Activated naive CD4-positive, alpha-beta T cell (primary cell): ENCODE measurements at places on chromosomes 11 and 22.

DNA sequence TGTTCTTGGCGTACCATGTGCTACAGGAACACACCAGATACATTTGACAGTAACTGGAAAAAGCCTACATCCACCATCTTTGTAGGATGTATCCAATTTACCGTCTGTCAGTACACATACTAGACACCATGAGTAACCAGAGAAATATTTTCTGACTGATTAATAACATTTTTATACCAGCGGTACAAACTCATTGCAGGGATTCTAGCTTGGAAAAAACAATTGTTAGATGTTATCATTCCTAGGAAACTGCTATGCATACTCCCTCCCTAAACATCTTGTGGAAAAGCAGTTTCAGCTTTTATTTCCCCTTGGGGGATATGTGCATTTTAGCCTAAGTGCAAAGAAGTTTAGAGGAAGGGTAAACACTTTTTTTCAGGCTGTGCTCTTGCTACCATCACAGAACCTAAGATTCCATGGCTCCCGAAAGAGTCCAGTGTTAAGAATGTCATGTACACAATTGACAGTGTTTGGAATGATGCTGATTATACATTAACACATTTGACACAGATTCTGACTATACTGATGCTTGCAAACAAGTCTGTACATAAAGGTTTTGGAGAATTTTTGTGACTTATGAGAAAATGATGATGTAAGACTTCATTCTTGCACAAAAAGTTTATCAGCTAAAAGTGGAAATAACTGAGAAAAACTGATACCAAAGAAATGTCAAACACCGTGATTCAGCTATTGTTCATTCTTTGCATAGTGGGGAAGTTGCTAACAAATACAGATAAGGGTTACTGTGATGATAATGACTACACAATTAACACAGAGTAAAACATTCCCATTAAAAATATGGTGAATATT lies 23.7 kb downstream of the NCF4 start:
- DNase-seq, result no peak

GRCh38 chr11:112279901-112280267 lies 19.2 kb upstream of the PLET1 start:
- DNase-seq, result peak; percentile 75

GRCh38 chr11:21628641-21629040 lies 564.2 kb upstream of the ANO5 start:
- no peak for DNase-seq

- no peak for DNase-seq
Observed at GRCh38 chr22:29030618-29031226, 30.9 kb downstream of the C22orf31 start.

DNA sequence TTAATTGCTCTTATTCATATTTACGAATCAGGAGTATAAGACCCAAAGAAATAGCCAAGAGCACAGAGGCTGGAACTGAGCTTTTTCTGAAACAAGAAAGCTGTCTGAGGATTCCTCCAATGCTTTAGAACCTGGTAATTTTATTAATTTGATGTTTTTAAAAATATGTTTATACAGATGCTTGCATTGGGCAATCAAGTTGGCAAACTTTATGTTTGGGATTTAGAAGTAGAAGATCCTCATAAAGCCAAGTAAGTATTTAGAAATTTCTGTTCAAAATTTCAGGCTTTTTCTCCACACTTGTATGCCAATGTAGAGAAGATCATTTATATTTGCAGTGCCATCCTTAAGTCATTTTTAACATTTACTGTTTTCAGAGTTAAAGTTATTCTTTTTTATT lies 24.3 kb upstream of the HIKESHI start:
- DNase-seq, result no peak

DNA sequence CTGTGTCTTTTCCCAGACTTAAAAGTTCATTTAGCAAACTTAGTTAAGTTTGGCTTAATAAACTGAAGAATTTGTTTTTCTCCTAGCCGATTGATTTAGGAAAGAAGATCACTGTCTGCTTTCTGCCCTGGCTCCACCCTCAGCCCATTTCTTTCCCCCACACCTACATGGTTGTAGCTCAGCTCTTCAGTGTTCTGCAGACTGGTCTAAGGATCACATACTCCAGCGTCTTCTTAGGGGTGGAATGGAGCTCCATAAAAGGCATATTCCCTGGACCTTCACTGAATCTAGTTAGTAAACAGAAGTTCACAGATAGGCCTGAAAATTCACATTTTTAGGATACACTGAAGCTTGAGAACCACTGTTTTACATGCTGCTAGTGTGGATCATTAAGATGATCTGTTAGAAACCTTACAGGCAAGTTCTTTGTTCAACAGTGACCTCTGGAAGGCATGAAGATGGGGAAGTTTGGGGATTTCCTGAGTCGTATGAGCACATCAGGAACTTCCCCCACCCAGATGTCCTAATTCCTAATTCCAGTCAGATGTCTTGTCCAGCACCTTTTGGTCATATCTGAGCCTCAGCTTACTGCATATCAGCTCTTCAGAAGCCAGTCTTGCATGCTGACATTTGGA lies 16.8 kb downstream of the PIWIL4 start:
- no peak for DNase-seq

GRCh38 chr11:9138612-9139579 lies 47.5 kb upstream of the SCUBE2 start:
- no peak for DNase-seq

- DNase-seq, result no peak
Observed at GRCh38 chr11:98053851-98054250, 966.9 kb upstream of the CNTN5 start.

DNA sequence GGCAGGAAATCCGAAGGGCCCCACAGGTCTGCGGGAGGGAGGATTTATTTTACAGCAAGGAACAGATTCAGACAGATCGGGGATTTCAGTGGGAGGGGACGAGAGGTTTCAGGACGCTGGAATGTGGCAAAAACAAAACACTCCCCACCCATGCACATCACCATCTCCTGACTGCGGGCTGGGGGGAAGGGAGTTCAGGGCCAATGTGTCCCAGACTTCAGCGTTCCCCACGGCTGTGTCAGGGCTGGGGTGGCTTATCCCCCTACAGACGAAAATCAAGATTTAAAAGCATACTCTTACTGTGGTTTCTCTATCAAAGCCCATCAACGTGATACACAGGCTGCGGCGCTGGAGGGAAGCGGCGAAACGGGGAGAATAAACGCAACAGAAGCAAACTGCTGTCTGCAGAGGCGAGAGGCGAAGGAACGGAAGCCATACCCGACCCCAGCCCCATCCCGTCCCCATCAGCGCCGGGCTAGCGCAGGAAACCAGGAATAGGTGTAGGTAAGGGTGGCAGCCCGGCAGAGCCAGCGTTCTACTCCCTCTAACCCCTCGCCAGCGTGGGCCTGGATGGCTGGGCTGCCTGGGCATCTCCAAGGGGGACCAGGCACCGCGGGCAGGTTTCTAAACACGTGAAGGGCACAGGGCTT lies 2.7 kb downstream of the TENM4 start:
- no peak for DNase-seq

GRCh38 chr22:46593211-46593681 lies 26.9 kb upstream of the GRAMD4 start:
- DNase-seq, result no peak

DNA sequence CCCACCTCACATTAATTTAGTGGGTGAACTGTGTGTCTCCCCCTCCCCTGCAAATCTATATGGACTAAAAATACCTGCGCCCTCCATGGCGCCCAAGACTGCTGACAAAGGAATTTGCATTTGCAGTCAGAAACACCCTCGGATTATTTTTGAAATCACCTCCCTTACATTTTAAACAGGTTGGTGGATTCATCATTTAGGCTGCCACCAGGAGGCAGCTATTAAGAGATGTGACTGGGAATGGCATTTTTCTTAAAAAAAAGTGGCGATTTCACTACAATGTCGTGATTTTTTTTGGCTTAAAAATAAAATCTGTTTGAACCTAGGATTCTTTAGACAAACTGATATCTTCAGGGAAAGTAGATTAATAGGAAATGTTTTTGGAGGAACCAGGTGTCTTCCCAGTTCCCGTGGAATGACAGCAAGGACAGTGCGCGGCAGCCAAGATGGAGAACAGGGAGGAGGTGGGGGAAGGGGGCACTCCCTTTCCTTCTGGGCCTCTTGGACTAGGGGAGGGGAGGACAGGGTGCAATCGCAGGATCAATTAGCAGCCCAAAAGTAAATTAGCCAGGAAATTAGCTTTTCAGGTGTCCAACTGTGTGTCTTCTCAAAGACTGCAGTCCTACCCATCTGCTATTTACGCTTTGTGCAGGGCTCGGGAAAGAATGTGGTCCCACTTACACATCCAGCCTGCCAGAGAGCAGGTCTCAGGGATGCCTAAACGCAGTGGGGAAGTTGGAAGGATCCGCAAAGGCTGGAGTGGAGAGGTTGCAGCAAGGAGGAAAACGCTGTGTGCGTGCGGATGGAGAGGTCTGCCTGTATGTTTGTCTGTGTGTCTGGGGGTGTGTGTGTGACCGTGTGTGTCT lies 496.4 kb downstream of the NTM start:
- DNase-seq, result no peak

GRCh38 chr11:27672836-27673464 lies 27.3 kb downstream of the BDNF start:
- DNase-seq, result no peak

DNA sequence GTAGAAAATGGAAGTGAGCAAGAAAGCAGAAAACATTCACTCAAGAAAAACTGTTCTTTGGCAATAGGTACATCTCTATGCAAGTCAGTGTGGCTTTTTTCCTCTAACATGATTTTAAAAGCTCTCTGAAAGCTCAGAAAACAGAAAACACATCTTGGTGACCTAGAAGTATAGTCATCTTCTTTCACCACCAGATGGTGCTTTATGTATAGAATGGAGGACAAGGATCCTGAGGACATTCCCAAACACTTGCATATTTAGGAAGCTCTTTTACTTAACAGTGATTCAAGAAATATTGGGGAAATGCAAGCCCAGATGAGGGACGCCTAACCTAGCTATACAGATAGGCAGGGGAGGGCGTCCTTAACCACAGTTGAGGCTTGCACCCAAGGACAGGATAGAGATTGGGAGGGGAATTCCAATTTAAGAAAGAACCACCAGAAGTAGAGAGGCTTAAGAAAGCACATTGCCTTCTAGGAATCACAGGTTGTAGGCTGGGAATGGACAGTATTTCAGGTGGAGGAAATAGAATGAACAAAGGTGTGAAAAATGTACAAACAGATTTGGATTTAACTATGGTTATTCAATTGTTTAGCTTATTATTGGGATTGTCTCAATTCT lies 13.8 kb upstream of the CCDC81 start:
- no peak for DNase-seq

DNA sequence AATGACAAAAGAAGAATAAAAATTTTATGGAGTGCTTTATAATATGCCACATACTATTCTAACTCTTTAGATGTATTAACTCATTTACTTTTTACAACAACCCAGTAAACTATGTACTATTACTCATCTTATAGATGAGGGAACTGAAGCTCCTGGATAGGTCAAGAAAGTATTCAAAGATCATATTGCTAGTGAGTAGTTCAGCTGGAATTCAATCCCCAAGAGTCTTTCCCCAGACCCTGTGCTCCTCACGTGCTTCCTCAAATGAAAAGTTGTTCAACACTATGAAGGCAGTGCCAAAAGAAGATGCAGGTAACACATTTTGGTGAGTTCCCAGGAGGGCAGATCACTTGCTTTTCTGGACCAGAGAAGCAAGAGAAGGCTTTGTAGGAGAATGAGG lies 46.8 kb downstream of the BTG4 start:
- DNase-seq, result no peak

- no peak for DNase-seq
Observed at GRCh38 chr11:2816941-2817421, 68.6 kb downstream of the CDKN1C start.

DNA sequence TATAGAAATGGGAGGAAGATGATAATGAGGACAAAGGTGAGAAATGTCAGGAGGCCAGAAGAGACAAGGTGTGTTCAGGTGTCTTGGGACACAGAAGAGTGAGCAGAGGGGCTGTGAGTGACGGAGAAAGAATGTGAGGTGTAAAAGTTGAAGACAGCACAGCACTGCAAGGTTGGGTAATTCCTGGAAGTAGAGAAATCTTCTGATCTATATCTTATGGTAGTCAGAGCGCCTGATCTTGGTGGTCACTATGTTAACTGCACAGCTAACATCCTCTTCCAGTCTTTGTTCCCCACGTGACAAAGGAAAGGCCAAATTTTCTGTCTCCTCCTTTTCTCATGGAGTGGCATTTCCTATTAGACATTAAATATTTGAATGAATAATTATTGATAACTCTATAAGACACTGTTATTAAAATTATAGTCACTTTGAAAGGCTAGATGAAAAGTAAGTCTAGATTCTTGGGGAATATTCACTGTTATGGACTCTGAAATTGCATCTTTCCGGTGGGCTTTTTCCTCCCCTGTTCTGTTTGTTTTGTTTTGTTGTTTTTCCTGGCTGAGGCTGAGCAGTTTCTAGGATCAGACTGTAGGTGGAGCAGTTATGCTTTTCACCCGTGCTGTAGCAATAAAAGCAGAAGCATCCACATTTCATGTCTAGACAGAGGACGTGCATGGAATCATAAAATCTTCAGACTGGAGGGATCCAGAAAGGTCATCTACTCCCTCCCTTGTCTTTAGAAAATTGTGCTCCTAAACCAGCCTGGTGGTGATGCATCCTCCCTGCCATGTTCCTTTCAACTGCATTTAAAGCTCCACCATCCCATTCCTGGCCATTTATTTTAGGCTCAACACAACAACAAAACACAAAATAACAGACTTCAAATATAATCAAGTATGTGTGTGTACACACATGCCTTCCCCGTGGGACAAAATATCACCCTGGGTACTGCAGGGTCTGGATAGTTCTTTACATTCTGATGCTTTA lies 26.6 kb downstream of the SC5D start:
- DNase-seq, result no peak

DNA sequence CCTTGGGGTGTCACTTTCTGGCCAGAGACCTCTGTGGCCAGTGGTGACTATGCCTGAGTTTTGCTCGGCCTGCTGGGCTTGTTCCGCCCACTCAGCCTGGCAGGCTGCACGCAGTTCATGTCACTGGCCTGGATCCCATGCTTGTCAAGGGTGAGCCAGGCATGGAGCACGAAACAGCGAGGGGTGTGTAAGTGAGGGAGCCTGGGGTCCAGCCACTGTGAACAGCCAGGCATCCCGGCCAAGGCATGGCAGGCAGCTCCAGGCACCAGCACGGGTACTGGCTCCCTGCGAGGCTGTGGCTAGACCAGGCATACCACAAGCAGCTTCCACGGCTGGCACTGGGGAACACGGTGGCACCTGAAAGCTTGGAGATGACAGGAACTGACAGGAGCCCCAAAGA lies 214.3 kb downstream of the LRRC4C start:
- DNase-seq, result no peak
